ENCODE measurements at places on chromosomes 13 and 19. TPM values are rescaled to one million over a fixed set of nuclear protein-coding genes. Genes with fewer than 3 reads are reported as not detected.

The CUL4A gene
- total RNA-seq = 153 TPM

The KLF1 gene
- total RNA-seq = not detected

The GJA3 gene
- 0.14 TPM for total RNA-seq

The ZNF790 gene
- total RNA-seq = 1.2 TPM

The PRSS57 gene
- total RNA-seq = not detected

The CTXN1 gene
- total RNA-seq = 1.3 TPM
